ENCODE measurements at places on chromosomes 2 and 18.

DNA sequence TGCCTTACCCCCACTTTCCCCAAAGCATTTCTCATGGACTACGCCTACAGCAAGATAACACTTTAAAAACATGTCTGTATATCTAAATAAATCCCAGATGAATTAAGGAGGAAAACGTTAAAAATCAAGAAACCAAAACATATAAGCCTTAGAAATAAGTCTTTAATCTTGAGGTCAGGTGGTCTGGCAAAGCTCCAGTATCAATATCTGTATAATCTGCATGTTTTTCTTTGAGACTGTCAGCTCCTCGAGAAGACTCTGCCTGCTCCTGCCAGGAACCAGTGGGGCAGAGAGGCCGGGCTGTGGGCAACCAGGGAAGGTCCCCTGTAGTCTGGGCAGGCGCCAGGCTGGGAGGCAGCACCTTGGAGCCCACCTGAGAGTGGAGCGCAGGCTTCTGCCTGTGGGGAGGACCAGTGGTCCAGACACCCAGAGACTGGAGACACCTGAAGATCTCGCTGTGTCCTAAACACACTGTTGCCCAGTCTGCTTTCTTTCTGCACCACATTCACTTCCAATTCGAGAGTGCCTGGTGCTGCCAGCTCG is 291.0 kb upstream of the SOX11 start:
- no peak for DNase-seq

DNA sequence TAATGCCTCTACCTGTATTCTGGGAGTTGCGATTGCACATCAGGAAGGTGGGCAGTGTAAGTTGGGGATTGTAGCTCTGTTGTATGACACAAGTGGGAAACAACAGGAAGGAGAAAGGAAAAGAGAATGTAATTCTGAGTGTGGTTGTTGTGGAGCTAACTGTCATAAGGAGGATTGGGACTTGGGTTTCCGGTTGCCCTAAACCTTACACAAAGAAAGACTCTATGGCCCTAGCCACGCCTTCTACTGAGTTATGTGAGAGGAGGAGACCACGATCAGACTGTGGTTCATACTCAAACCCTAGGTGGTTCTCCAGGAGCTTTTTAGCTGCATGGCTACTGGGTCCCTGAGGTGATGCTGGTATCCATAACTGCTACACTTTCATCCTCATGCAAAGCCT is 86.5 kb downstream of the TANC1 start:
- DNase-seq: no peak

- no peak for DNase-seq
Observed at GRCh38 chr18:51398104-51398503, 200.6 kb upstream of the MEX3C start.

- DNase-seq: no peak
Observed at GRCh38 chr18:76388261-76388660, 106.8 kb downstream of the ZNF516 start.

GRCh38 chr2:86556508-86556907 is 6.7 kb downstream of the CHMP3 start:
- DNase-seq: no peak

- DNase-seq: no peak
Observed at GRCh38 chr2:231174211-231174651, 24.2 kb upstream of the ARMC9 start.

DNA sequence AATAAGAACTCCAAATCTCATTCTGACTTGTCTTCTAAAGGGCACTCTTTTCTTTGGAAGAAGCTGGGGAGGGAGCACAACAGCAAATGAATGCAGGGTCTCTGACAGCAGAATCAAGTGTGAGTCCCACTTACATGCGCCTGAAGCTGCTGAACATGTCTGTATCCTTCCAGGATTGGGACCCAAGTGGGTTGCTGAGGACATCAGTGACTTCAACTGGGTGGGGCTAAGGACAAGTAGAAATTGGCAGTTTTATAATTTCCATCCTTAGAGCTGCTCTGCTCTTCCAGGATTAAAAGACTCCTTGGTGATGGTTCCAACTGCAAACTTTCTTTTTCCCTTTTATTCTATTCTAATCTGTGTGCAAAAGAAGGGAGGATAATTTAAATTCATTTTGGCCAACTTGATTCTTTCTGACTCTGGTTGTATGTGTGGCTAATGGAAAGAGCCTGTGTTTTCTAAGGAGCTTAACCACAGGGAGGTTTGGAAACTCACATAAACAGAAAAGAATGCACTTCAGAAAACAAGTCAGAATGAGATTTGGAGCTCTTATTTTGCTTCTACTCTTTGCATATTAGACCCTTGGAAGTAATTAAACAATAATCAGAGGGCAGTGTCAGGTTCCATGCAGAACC is 20.6 kb downstream of the ANTXR1 start:
- no peak for DNase-seq

DNA sequence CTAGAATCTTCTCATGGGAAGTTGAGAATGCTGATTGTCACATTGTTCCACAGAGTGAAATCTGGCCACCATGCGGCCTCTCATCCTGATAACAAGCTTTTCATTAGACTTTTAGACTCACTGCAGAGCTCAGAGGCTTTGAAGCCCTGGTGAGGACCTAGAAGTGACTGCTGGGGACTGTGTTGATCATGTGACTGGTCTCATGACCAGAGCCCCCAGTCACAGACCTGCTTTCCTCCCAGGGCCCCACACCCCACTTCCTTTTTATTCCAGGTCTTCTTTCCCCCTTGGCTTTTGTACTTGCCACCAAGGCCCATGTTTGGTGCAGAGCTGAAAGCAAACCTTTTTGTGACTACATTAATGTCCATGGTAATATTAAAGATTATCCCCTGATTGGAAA is 45.2 kb downstream of the PRKCE start:
- DNase-seq: no peak

DNA sequence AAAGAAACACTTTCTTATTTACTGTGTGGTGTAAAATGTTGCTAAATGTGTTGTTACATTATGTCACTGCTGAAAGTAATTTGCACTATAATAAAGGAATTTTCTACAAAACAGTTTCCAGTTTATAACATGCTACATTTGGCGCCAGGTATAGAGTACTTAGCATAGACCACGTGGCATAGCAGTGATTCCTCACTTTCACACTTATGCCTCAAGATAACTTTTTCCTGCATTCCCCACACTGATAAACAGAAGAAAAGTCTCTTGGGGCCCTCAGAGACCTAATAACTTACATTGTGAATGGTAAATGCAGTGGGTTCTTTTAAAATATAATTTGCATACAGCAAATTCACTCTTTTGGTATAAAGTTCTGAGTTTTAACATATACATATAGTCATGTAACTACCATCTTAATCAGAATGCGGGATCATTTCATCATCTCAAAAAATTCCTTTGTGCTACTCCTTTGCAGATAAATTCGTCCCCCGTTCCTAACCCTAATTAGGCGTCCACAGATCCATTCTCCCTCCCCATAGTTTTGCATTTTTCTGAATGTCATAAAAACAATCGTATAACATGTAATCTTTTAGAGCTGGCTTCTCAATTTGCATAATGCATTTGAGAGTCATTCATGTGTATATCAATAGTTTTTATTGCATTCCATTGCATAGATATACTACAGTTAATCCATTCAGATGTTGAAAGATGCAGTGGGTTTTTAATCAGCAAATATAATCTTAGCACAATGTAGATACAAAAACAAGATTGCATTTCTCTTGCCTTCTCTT is 7.5 kb downstream of the LGALSL start:
- DNase-seq: no peak

DNA sequence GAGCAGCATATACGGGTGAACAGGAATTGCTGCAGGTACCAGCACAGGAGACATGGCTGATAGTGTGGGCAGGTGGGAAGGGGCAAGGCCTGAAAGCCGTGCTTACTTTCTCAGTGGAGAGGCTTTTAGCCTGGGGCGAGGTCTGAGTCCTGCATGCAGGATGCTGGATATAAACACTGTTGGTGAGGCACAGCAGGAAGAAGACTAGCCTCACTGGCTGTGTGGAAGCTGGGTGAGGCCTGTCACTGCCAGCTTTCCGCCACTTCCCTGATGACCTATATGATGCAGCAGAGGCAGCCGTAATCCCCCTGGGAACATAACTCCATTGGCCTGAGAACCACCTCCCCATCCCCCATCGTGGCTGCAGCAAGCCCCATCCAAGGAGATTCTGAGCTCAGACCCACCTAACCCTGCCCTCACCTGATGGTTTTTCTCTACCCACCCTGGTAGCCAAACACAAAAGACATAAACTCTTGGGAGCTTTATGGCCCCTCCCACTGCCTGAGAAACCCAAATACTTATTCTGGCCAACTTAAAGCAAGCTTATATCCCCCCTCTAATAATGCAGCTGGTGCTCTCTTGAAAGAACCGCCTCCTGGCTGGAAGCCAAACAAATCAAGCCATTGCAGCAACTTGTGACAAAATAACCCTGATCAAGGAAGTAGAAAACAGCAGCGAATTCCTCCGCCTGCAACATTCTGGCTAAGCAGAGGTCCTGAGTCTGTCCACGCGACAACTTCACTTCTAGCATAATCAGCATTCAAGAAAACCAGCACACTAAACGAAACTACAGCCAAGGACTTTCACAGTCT is 54.6 kb upstream of the DSC1 start:
- DNase-seq: no peak

DNA sequence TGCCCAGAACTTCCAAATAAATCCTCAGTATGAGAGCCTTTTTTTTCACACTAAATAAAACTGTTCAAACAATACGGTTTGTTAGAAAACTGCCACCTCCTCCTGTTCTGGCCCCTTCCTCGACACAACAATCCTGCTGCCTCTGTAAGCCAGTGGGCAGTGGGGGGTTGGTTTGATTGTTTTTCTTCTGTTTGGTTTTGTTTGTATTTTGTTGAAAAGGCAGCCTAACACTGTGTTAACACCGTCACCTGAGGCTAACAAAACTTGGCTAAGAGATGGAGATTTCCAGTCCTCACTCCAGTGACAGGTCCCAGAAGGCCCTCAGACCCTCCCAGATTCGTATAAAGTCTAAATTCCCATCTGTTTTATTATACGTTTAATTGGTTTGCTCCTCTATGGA is 402.1 kb downstream of the ZNF521 start:
- DNase-seq: no peak

- no peak for DNase-seq
Observed at GRCh38 chr2:43226955-43227829, 786 bp upstream of the ZFP36L2 start.

GRCh38 chr2:9423922-9424272 is 443 bp downstream of the CPSF3 start:
- DNase-seq: peak; percentile 60

DNA sequence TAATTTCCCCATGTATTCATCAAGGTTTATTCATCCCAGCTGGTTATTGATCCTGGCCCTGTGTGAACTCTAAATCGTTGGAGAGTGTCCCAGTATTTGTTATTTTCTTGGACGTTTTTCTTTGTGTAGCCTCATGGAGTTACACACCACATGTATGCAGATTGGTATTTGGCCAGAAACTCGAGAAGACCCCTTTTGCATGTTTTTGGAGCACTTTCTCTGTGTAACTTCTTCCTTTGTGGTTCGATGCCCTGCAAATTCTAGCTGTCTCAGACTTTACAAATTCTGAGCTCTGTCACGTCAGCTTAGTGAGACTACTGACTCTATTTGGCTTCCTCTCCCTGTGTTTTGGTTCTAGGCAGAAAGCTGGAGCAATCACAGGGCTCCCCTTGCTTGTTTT is 198.7 kb downstream of the MCFD2 start:
- peak; percentile 34 for DNase-seq

DNA sequence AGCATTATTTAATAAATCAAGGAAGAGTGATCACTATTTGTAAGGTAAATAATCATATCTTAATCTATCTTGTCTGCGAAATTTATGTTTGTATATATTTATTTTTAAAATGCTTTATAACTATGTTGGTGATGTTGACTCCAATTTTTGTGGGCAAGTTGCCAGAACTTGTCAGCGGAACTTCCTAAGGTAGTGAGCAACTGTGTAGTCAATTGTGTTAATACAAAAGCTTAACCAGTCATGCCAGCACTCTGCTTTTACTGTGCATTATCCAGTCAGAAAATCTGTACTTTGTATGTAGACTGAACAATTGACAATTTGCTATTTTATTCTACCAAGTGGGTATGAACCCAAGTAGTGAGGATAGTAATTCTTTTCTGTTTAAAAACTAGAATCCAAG is 61.9 kb upstream of the RND3 start:
- DNase-seq: peak; percentile 73

- DNase-seq: peak; percentile 44
Observed at GRCh38 chr2:150060341-150060740, 427.1 kb downstream of the RND3 start.

DNA sequence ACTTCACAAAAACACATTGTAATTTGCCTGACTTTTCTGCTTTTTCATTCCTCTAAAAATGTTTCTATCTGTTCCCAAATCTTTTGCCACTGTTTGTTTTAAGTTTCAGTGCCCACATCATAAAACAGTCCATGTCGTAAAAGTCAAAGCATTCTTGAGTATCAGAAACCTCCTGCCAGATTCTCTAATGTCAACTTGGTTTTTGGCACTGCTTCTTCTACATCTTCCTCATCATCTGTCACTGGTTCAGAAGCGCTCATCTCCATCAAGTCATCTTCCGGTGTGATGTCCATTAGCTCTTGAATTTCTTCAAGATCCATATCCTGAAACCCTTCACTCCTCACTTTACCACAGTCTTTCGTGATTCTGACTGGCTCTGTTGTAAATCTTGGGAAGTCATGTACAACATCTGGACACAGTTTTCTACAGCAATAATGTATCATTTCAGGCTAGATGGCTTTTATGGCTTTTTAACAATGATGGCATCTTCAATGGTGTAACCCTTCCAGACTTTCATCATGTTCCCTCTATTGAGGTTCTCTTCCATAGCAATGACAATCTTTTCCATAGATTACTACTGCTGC is 19.6 kb downstream of the CUL3 start:
- no peak for DNase-seq

GRCh38 chr2:237198164-237198855 is 112.6 kb downstream of the COPS8 start:
- no peak for DNase-seq

DNA sequence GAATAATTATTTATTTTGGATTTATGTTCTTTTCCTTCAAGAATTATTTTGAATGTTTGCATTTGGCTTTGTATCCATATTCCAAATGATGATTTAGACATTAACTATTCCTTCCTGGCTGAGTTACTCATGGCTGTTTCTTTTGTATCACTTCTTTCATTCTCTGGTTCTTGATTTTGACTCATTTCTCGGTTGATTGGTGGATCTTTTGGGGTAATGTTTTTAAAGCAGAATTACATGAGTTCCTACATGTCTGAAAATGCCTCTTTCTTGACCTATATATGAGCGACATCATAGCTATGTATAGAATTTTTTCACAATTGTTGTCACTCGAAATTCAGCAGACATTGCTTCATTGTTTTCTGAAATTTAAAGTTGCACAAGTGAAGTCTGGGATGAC is 39.5 kb downstream of the CYP26B1 start:
- no peak for DNase-seq

DNA sequence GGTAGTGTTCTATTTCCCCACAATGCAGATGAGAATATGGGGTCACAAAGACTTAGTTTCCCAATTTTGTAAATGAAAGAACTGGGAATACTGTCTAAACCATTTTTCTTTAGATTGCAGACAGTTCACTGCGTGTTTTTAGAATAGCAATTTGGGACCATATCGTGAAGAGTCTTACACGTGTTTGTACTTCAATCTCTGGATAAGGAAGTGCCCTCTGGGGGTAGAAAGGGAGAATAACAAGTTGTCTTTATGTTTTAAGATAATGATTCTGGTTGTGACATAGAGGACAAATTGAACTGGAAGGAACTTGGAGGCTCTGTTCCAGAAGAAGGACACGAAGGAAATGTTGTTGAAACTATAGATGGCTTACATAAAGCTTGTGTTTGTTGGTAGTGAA is 457.7 kb downstream of the CBLN2 start:
- no peak for DNase-seq

- DNase-seq: peak; percentile 36
Observed at GRCh38 chr2:209425471-209426071, 1.7 kb downstream of the MAP2 start.
